Activated T-helper 17 cell treated with anti-CD3 and anti-CD28 coated beads, Interleukin-2, amount 50 U/mL, for 72 hours (primary cell): ENCODE measurements at places on chromosomes 7 and 10. TPM values are rescaled to one million over a fixed set of nuclear protein-coding genes. Genes with fewer than 3 reads are reported as not detected.

DNA sequence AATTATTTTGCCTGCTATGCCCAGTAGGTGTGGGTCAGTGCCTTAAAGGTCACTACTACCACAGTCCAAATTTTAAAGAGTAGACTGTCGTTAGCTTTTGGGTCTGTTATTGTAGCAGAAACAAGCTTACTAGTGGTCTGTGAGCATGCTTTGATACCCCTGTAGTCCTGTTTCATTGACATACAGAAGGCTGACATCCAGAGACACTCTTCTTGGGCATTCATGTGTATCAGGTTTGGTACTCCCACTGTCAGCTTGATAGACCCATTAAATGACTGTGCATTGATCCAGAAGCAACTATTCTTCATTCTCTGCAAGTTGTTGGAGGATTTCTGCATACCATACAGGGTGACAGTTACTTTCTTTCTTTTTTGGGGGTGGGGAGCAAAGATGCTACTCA, 884.4 kb upstream of the CELF2 start:
- H3K4me1 ChIP-seq = no peaks in the 10 kb centered on the region
- no peaks in the 10 kb centered on the region for H3K27me3 ChIP-seq
- no peaks in the 10 kb centered on the region for H3K36me3 ChIP-seq
- H3K4me3 ChIP-seq = no peak overlapping the region
- no peak for ATAC-seq

The INMT gene
- not detected for total RNA-seq

- no peak overlapping the region for H3K27ac ChIP-seq
- H3K27me3 ChIP-seq = peaks cover 12% of the 10 kb centered on the region
- ATAC-seq = no peak
- no peaks in the 10 kb centered on the region for H3K4me1 ChIP-seq
Measured at GRCh38 chr10:127909716-127910463, 3.0 kb downstream of the PTPRE start.

GRCh38 chr7:114885836-114886235, 36.1 kb upstream of the MDFIC start:
- H3K36me3 ChIP-seq = peaks cover 5% of the 10 kb centered on the region
- no peak for ATAC-seq
